ENCODE measurements at places on chromosomes 1 and 21. TPM values are rescaled to one million over a fixed set of nuclear protein-coding genes. Genes with fewer than 3 reads are reported as not detected.

DNA sequence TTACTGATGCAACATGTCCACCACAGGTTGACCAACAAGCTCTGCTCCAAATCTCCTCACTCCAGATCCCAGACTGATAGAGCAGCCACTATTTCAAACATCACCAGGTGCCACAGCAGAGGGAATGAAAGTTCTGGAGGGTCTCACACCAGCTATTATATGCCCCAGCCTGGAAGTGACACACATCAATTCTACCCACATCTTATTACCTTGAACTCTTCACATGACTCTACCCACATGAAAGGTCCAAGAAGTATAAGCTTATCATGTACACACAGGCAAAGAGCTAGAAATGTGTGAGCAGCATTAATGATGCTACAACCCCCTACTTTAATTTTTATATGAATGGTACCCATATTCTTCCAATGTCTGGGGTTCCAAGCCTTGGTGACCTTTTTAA, 64.2 kb downstream of the SH3GLB1 start:
- DNase-seq, result no peak

DNA sequence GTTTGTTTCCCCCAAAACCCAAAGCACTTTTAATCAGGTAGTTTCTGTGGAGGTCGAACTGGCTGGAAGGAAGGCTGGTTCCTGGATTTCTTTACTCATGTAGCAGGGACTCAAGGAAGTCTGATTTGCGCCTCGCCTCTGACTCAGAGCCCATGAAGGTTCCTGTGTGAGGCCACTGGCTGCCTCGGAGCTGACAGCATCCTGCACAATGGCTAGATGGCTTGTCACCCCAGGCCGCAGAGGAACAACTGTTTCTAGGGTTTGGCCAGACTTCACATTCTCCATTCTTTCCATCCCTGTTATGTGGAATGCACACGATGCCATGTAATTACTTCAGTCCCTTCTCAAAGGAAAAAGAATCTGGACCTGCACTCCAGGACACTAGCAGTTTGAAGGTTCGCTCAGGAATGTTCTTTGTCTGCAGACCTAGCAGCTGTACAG, 39.1 kb upstream of the PRSS38 start:
- DNase-seq, result no peak

DNA sequence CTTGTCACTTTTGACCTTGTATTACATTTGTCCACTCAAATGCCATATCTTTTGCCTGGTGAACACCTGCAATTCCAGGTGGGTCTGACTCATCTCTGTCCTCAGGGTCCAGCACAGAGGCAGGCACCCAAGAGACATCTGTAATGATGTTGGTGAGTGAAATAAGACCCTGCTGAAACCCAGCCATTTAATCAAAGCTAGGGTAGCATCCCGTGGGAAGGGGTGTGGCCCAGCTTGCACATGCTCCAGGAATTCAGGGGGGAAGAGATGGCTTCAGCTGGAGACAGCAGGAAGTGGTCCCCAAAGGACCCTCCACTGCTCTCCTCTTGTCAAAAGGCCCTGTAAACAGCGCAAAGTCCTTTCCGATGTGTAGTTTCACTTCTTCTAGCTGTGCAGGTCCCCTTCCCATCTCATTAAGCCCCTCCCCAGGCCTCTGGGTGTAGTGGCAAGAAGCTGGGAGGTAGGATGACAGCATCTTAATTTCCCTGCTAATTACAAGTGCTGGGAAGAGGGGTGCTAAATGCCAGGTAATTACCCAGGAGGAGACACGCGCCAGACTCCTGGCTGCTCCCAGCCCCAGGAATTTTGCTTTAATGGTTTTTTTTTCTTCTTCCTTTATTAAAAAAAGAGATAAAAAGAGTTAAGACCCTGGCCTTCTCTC, 54.4 kb upstream of the TRABD2B start:
- no peak for DNase-seq

DNA sequence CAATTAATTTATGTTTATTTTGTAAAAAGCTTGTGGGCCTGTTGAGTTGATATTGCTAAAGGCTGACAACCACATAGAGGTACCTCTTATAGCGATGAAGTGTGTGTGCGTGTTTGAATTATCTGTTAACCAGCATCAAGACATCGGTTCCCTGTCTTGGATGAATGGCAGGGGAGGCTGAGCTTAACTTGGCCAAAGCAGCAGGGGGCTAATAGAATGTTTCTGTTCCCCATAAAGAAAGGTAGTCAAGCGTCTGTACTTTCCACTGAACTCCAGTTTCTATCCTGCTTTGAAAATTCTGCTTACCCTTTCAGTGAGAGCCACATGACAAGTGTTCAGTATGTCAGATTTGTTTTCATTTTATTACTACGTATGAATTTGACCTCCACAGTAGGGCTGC, 63.0 kb downstream of the ROR1 start:
- DNase-seq, result no peak

DNA sequence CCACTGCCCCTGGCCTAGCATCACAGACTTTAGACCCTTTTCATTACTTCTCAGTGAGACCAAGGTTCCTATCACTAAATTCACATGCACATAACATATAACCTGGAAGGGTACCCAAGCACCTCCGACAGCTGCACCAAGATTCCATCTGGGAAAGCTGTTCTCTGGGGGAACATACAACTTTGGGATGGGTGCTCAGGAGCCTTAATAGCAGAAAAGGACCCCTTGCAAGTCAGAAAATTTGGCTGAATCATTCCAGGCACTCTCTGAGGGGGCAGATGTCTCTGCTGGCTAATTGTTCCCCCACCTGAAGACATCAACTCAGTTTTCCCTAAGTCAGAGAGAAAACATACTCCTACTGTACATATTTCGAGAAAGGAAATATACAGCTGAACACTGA, 41.3 kb upstream of the PSEN2 start:
- DNase-seq, result no peak

DNA sequence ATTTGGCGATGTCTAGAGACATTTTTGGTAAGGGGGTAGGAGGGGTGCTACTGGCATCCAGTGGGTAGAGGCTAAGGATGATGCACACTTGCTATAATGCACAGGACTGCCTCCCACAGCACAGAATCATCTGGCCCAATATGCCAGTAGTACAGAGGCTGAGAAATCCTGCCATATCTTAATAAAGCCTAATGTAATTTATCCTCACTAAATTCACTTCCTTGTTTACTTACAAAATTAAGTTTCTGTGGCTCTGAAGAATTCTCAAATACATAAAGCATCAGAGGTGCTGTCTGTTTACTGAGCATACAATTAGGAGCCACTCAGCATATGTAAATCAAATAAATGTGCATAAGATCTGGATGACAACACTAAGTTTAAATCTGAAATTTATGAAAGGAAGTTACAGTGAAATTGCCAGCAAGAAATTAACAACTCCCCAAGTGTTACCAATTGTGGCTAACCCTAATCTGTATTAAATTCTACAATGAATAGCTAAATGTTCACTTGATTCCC, 26.5 kb downstream of the NGF start:
- no peak for DNase-seq

DNA sequence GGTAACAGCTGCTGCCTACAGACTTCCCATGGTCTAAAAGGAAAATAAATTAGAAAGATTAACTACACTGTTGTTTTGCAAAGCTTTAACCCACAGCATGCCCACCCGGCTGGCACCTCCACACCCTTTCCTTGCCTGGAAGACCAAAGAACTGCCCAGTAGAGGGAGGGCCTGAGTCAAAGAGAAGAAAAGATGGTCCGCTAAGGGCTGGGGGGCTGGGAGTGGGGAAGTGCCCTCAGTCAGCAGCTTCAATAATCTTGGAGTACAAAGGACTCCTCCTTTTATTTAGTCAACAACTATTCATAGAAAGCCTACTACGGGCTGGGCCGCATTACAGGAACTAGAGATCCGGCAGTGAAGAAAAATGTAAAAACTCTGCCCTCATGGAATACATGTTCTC, 40.6 kb downstream of the ERI3 start:
- DNase-seq, result no peak

GRCh38 chr1:204216880-204217647, 3.3 kb upstream of the GOLT1A start:
- no peak for DNase-seq

- DNase-seq, result no peak
Observed at GRCh38 chr1:22582661-22583635, 19.7 kb downstream of the EPHA8 start.

GRCh38 chr1:220789532-220790147, 2.9 kb downstream of the MTARC1 start:
- no peak for DNase-seq

- no peak for DNase-seq
Observed at GRCh38 chr1:43743206-43743605, 35.9 kb downstream of the ST3GAL3 start.

- no peak for DNase-seq
Observed at GRCh38 chr1:109668123-109668775, 392 bp downstream of the GSTM2 start.

Gene FOXD2
- total RNA-seq, result 0.15 TPM

Gene KCNQ4
- total RNA-seq, result 0.52 TPM

Gene ADGRB2
- total RNA-seq, result 0.31 TPM

Gene TCEA3
- 18.3 TPM for total RNA-seq

Gene OVAAL
- not detected for total RNA-seq

Gene ORC1
- 30.3 TPM for total RNA-seq

Gene LCE6A
- not detected for total RNA-seq

Gene OR2T29
- total RNA-seq, result not detected

Gene BRDT
- not detected for total RNA-seq

Gene DCDC2B
- 0.10 TPM for total RNA-seq

Gene BTBD8
- 2.7 TPM for total RNA-seq

Data from activated CD4-positive, alpha-beta T cell treated with anti-CD3 and anti-CD28 coated beads, Interleukin-2, amount 10 ng/mL, durations not matched to agents 7 days and 5 days (primary cell).